ENCODE measurements at places on chromosomes 11 and 22.

GRCh38 chr11:131652231-131652630 is 281.8 kb downstream of the NTM start:
- no peak overlapping the region for H3K27ac ChIP-seq
- H3K36me3 ChIP-seq = no peaks in the 10 kb centered on the region
- no peak overlapping the region for H3K4me3 ChIP-seq
- DNase-seq = no peak

DNA sequence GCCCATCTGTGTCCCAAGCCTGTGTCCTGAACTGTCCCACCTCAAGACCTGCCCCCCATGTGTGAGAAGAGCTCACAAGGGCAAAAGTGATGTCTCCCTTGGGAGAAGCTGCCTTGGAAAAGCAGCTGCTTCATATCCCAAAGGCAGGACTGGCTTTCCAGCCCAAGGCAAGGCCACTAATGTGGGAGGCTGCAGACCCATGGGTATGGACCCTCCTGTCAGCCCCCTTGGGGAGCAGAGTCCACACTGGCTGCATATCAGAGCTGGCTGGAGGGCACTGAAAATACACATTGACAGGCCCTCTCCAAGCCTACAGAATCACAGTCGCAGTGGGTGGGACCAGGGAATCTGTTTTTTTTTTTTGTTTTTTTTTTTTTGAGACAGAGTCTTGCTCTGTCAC is 2.7 kb downstream of the PELI3 start:
- no peak for DNase-seq
- no peak overlapping the region for H3K4me3 ChIP-seq
- peaks cover 17% of the 10 kb centered on the region for H3K4me1 ChIP-seq
- H3K27me3 ChIP-seq = no peaks in the 10 kb centered on the region

DNA sequence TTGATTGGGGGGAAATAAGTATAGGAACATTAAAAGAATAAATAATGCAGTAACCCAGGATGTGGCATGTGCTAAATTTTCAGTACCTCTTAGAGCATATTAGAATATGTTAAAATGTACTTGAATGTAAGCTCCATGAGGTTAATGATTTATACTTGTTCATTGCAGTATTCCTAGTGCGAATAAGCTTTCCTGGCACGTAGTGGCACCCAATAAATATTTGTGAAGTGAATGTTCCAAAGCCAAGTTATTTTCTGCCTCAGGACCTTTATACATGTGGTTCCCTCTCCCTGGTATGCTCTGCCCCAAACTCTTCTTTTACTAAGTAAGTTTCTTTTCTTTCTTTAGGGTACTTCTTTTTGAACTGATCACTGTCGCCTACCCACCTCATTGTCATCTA is 118.8 kb downstream of the DBX1 start:
- no peak for DNase-seq
- peaks cover 1% of the 10 kb centered on the region for H3K27me3 ChIP-seq
- H3K4me1 ChIP-seq = peaks cover 5% of the 10 kb centered on the region
- H3K4me3 ChIP-seq = no peak overlapping the region

GRCh38 chr11:82988936-82989627 is 82.6 kb downstream of the RAB30 start:
- no peak overlapping the region for H3K4me3 ChIP-seq
- DNase-seq = no peak
- H3K36me3 ChIP-seq = peaks cover 4% of the 10 kb centered on the region
- H3K27me3 ChIP-seq = no peaks in the 10 kb centered on the region
- no peak overlapping the region for H3K27ac ChIP-seq

DNA sequence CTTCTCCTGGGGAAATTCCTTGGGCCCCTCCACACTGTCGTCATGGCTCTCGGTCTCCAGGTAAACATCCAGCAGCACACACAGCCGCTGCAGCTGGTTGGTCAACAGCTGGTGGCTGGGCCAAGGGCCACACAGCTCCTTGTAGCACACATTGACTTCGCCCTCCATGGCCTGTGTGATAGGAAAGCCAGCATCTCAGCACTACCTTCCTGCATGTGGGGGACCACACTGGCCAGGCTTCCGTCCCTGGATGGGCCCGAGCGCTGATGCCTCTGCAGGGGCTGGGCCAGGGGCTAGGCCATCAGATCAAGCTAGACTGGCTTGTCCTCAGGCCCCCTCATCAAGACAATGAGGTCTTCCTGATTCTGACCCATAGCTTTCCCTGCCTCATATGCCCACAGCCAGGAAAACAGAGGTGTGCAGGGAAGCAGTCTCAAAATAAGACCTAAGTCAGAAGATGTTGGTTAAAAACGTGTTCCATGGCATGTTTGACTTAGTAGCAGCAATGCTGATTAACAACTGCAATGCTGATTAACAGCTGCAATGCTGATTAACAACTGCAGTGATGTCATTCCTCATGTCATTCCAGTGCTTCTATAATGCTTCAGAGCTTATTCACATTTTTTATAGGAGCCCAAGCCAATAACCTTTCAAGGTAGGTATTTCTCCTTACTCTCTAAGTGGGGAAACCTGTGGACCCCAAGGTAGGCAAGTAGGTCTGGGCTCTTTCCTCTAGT is 31.3 kb downstream of the NEFH start:
- no peak for DNase-seq
- peaks cover 2% of the 10 kb centered on the region for H3K4me1 ChIP-seq
- H3K27ac ChIP-seq = no peak overlapping the region
- H3K4me3 ChIP-seq = no peak overlapping the region
- no peaks in the 10 kb centered on the region for H3K27me3 ChIP-seq

GRCh38 chr22:36149441-36149840 is 11.1 kb downstream of the APOL3 start:
- no peaks in the 10 kb centered on the region for H3K27me3 ChIP-seq
- H3K4me1 ChIP-seq = peaks cover 77% of the 10 kb centered on the region
- H3K27ac ChIP-seq = peak overlapping the region; percentile 42
- no peak overlapping the region for H3K4me3 ChIP-seq
- H3K36me3 ChIP-seq = peaks cover 30% of the 10 kb centered on the region

DNA sequence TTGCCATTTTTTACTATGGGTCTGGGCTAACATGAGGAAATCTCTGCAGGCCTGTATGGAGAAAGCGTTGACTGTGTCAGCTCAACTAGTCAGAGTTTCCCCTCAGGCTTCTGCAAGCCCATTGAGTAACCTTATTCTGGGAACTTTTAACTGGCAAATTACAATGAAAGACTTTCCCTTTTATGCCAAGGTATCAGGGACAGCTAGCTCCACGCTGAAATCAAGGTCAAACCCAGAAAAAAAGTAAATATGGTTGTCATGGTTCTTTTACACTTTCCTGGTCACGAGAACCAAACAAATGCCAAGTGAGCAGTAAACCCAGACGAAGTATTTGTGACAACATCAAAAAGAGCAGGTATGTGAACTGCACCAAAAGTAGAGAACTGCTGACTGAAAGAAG is 13.8 kb downstream of the OSBP start:
- DNase-seq = no peak
- peaks cover 96% of the 10 kb centered on the region for H3K36me3 ChIP-seq
- no peaks in the 10 kb centered on the region for H3K27me3 ChIP-seq
- H3K4me1 ChIP-seq = peaks cover 38% of the 10 kb centered on the region

DNA sequence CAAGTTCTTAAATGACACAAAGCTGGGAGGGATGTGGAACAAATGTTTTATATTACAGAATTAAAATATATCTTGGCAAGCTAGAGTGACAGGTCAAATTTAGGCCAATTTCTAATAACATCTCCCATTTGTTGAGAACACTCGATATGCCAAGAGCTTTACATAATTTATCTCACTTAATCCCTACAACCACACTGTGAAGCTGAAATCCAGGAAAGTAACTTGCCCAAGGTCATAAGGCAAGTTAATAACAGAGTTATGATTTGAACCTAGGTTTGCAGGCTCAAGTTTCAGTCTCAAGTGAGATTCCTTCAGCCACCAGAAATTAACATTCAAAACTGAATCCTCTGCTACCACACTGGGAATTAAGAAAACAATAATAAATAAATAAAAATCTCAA is 38.3 kb downstream of the RAB30 start:
- peaks cover 15% of the 10 kb centered on the region for H3K36me3 ChIP-seq
- H3K27me3 ChIP-seq = no peaks in the 10 kb centered on the region
- H3K27ac ChIP-seq = no peak overlapping the region

GRCh38 chr11:3128356-3129180 is 36.5 kb downstream of the OSBPL5 start:
- peaks cover 9% of the 10 kb centered on the region for H3K4me1 ChIP-seq
- H3K27me3 ChIP-seq = no peaks in the 10 kb centered on the region
- no peak overlapping the region for H3K27ac ChIP-seq

DNA sequence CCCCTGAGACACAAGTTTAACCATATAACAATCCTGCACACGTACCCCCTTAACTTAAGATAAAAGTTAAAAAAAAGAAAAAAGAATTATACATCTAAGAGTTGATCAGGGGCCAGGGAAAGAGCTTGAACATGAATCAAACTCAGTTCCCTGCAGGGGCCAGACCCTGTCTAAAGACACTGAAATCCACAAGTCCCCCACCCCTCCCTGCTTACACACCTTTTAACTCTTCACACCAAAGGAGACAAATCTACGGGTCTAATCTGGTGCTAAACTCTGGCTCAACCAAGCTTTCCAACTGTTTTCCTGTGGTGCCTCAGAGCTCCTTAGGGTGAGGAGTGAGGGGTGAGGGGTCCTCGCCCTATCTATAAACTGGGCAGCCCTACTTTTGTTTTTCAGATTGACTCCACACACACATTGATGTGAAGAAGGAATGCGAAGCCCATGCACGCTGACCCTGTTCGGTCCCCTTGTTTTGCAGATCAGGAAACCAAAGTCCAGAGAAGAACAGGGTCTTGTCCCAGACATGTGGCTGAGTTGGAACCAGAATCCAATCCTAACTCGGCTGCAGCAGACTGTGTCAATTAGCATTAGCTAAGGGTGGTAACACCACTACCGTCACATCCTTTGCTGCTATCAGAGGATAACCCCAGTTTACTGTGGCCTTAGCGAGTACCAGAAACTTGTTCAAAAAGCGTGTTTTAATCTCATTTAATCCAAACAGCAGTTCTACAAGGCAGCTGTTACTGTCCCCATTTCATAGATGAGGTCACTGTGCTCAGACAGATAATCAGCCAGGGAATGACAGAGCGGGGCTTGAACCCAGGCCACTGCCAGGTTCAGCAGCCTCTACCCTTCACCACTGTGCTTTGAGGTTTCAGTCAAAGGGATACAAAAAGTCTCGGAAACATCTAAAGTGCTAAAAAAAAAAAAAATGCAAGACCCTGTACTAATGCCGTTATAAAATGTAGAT is 145.2 kb upstream of the SYT13 start:
- no peaks in the 10 kb centered on the region for H3K4me1 ChIP-seq
- no peaks in the 10 kb centered on the region for H3K36me3 ChIP-seq
- DNase-seq = no peak
- no peak overlapping the region for H3K4me3 ChIP-seq
- H3K27me3 ChIP-seq = peaks cover 7% of the 10 kb centered on the region
- H3K27ac ChIP-seq = no peak overlapping the region

DNA sequence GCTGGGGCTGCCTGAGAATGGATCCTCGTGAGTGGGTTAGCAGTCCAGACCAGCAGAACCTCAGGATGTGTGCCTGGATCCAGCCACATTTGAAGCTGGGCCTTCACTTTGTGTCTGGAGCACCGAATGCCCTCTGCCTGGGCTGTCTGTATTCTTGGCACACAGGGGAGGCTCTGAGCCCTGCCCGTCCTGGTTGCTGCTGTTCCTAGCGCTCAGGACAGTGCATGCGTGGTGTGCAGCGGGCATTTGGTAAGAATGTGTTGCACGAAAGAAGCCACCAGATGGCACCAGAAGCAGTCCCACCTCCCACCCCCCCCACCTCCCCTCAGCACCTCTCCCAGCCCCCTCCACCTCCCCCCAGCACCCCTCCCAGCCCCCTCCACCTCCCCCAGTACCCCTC is 4.1 kb upstream of the MAPK11 start:
- no peaks in the 10 kb centered on the region for H3K36me3 ChIP-seq
- DNase-seq = no peak

- H3K4me3 ChIP-seq = no peak overlapping the region
- DNase-seq = no peak
- peaks cover 3% of the 10 kb centered on the region for H3K27me3 ChIP-seq
- H3K27ac ChIP-seq = no peak overlapping the region
Measured at GRCh38 chr22:34429314-34429713, 509.0 kb upstream of the LARGE1 start.

GRCh38 chr11:64100360-64100759 is 64.6 kb downstream of the FLRT1 start:
- DNase-seq = no peak
- no peak overlapping the region for H3K4me3 ChIP-seq
- H3K27ac ChIP-seq = no peak overlapping the region
- no peaks in the 10 kb centered on the region for H3K27me3 ChIP-seq
- H3K36me3 ChIP-seq = no peaks in the 10 kb centered on the region

DNA sequence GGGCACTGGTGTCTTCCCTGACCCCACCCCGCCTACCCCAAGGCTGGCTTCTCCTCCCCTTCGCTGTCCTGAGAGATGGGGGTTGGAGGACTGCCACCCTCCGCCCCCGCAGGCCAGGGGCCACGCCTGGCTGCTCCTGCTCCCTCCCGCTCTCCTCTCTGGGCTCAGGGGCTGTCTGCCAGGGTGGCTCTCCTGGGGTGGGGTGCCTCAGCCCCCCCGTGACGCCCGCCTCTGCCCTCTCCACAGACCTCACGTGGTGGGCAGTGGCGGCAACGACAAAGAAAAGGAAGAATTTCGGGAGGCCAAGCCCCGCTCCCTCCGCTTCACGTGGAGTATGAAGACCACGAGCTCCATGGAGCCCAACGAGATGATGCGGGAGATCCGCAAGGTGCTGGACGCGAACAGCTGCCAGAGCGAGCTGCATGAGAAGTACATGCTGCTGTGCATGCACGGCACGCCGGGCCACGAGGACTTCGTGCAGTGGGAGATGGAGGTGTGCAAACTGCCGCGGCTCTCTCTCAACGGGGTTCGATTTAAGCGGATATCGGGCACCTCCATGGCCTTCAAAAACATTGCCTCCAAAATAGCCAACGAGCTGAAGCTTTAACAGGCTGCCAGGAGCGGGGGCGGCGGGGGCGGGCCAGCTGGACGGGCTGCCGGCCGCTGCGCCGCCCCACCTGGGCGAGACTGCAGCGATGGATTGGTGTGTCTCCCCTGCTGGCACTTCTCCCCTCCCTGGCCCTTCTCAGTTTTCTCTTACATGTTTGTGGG is 8.1 kb downstream of the RCOR2 start:
- H3K4me1 ChIP-seq = peaks cover 4% of the 10 kb centered on the region
- no peak overlapping the region for H3K4me3 ChIP-seq
- no peak for DNase-seq
- H3K27ac ChIP-seq = no peak overlapping the region

- DNase-seq = no peak
- H3K27ac ChIP-seq = no peak overlapping the region
- peak overlapping the region; percentile 27 for H3K4me3 ChIP-seq
- H3K4me1 ChIP-seq = peaks cover 49% of the 10 kb centered on the region
- peaks cover 3% of the 10 kb centered on the region for H3K36me3 ChIP-seq
Measured at GRCh38 chr11:134270250-134270714, 5.9 kb upstream of the GLB1L3 start.

GRCh38 chr11:75578977-75579376 is 16.9 kb downstream of the SERPINH1 start:
- DNase-seq = no peak
- no peak overlapping the region for H3K27ac ChIP-seq
- no peaks in the 10 kb centered on the region for H3K36me3 ChIP-seq

DNA sequence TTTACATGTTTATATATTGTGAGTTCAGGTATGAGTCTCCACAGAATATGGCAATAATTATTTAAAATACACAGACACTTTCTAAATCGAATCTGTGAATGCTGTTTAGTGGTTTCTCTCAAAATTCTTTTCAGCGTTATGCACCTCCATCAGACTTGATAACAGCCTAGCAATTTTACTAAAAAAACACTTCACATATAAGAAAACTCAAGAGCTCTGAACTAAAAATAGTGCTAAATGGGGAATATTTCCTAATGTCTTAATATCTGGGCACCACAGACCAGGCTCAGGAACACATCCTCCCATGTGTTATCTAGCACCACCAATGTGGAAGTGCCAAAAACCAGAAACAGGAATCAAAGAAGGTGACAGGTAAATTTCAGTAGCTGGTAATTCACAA is 47.9 kb downstream of the ARHGAP32 start:
- no peak overlapping the region for H3K4me3 ChIP-seq
- H3K27me3 ChIP-seq = no peaks in the 10 kb centered on the region
- DNase-seq = no peak
- H3K4me1 ChIP-seq = no peaks in the 10 kb centered on the region
